Stimulated activated CD8-positive, alpha-beta memory T cell treated with anti-CD3 and anti-CD28 coated beads, Interleukin-4, amount 100 ng/mL, for 1 hour (primary cell): ENCODE measurements at places on chromosomes 4 and X.
A peak's percentile ranks its signal among the peaks of the same experiment; 100 is the strongest.

- no peak for DNase-seq
Observed at GRCh38 chrX:80879916-80880315, 70.2 kb upstream of the BRWD3 start.

- no peak for DNase-seq
Observed at GRCh38 chr4:147336252-147336651, 144.6 kb upstream of the EDNRA start.

GRCh38 chr4:8938623-8939022 is 67.0 kb upstream of the HMX1 start:
- DNase-seq: no peak

GRCh38 chr4:2304877-2305561 is 43.1 kb upstream of the MXD4 start:
- DNase-seq: no peak

- peak; percentile 34 for DNase-seq
Observed at GRCh38 chr4:80201252-80202151, 4.2 kb downstream of the PRDM8 start.

DNA sequence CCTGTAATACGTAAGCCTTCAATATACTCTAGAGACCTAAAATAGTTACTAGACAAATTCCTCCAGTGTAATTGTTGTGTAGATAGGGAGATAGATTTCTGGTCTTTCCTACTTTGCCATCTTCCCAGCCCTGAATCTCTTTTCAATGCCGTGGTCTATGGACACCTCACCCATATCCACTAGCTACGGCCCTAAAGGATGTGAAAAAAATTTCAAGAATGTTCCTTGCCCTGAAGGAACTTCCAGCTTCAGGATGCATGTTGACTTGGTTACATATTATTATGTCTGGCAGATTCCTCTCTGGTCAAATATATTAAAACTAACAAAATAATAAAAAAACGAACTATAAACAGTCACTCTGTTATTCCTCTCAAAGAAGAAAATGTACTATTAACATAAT is 52.4 kb upstream of the TSPAN5 start:
- no peak for DNase-seq

DNA sequence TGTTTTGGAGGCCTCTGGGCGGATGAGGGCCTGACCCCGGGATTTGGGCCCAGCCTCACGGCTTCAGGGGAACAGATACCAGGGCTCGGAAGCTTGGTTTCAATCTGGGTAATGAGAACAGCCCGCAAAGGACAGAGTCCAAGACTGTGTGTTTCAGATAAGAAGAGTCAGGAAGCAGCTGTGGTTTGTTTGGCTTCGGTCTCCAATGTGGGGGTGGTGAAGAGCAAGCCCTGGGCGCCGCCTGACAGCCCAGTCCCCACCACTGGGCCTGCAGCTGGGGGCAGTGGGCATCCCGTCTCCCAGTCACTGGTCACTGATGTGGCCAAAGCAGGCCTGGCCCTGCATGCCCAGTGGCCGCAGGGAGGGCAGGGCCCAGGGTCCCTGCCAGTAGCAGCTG is 9.1 kb downstream of the WFS1 start:
- no peak for DNase-seq

GRCh38 chrX:115547448-115547847 is 13.5 kb upstream of the PLS3 start:
- DNase-seq: no peak

- no peak for DNase-seq
Observed at GRCh38 chr4:41065434-41066006, 148.8 kb downstream of the APBB2 start.

DNA sequence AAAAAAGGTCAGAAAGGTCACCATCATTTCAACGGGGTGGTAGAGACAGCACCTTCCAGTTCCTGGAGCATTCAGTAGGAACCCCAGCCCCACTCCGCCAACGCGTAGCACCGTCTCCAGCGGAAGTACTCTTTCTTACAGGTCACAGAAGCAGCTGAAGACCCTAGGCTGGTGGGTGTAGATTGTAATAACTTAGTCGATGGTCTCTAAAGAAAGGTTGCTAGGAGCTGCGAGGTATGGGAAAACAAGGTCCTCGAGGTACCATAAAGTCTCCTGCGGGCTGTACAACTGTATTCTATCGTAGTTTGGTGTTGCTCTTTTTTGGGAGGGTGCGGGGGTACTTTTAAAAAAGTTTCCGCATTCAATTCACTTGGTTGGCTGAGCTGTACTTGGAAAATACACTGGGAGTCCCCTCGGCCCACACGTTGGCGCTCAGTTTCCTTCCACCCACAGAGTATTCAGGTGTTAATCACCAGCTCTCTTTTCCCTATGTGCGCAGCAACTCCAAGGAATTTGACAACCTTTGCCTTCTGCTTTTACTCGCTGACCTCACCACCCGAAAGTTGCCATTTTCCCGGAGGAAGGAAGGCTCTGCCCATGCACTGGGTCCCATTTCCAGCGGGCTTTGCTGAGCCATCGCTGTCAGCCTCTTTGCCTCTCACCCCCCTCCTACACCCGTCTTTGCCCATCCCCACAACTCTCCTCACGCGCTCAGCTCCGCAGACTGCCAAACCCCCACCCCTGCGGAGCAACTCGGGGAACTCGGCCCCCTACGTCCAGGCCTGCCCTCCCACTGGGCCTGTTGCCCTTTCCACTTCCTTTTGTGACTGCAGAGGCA is 4.8 kb upstream of the SOX3 start:
- no peak for DNase-seq

DNA sequence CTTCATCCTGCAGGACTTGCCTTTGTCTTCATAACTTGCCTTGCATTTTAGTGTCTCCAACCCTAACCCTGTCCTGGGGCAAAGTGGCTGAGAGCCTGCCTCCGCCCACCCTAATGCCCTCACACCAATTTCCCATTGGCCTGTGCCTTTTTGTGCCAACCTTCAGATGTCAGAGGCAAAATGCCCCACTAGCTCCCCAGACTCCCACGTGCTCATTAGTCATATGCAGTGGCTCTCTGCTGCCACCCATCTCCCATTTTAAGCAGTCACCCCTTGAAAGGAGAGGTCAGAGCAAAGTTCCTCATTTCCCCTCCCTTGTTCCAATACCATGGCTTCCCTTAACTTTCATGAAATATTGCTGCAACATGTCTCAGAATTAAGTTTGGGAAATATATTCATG is 74.8 kb upstream of the PASD1 start:
- DNase-seq: no peak

DNA sequence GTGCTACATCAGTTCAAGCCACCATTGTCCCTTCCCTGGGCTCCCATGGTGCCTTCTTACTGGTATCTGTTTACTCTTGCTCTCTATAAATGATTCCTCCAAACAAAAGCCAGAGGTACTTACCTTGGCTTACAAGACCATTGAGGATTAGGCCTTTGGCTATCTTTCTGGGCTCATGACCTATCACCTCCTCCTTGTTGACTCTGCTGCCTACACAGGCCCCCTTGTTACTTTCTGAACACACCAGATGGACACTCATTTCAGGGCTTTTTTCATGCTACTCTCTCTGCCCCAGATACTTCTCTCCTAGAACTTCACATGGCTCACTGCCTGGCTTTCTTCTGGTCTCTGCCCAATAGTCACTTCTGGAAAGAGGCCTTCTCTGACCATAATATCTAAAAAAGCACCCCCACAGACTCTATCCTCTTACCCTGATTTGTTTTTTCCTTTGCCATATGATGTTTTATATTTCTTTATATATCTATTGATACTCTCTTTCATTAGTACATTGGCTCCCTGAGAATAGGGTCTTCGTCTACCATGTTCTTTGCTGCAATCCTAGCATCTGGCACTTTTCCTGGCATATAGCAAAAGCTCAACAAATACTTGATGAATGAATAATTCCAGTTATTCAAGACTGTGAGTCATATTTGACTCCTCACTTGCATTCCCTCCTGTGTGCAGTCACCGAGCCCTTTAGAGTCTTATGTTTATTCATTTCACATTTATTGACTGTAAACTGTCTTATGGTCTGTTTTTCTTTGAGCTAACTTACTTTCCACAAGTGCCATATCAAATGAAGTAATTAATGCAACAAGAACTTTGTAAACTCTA is 27.1 kb upstream of the TAPT1 start:
- no peak for DNase-seq

GRCh38 chr4:3851211-3851610 is 85.0 kb downstream of the ADRA2C start:
- no peak for DNase-seq

GRCh38 chr4:35934320-35934981 is 309.9 kb downstream of the ARAP2 start:
- DNase-seq: no peak

DNA sequence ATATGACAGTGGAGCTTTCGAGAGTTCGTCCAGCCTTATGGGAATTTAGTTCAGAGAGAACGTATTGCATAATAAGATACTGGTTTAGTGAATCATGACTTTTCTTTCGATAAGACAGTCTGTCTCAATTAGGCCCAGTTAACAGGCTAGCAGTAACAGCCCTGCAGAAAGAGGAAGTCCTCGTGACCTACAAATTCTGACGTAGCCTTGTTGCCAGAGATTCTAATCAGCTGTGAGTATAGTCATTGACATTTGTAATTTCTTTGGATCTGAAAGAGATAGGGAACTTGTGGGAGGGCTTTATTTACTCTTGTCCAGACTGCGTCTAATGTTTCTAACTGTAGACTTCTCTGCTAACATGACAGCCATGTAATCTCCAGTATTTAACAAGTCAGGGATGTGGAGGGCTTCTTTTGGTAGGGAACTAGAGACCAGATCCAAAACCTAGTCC is 15.8 kb downstream of the ART3 start:
- no peak for DNase-seq

- no peak for DNase-seq
Observed at GRCh38 chr4:45442466-45442865, 681.4 kb downstream of the GABRG1 start.

DNA sequence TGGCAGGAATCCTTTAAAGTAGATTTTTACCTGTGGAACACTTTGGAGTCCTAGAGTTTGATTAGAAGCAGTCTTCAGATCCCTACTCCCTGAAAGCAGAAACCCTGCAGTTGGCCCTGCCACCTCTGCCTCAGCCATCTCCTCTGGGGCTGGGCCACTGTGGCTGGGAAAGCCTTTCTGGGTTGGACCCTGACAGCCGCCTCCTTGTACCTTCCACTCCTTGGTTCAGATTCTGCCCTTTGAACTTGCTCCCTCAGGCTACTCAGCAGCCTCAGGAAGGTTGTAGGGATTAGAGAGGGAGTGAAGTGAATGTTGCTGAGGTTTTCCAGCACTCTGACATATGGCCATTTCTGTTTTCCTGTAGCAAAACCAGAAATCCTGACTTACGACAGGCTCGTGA is 65.5 kb downstream of the KIT start:
- no peak for DNase-seq

DNA sequence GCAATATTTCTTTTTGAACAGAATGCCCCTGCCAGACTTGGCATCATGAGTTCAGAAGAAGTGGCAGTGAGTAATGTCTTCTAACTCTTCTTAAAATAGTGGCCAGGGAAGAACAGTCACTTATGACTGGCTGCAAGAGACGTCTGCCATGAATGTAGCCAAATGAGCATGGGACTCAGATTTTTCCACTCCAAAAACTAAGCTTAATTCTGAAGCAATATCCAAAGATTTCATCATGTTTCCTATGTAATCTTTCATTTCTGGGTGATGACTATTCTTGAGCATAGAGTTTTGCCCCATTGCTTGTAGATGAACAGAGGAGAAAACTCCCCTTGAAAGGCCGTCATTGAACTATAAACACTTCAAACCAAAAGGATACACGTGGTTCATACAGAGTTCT is 11.8 kb downstream of the AMBN start:
- DNase-seq: no peak

- DNase-seq: no peak
Observed at GRCh38 chr4:142265536-142265935, 580.6 kb downstream of the INPP4B start.

DNA sequence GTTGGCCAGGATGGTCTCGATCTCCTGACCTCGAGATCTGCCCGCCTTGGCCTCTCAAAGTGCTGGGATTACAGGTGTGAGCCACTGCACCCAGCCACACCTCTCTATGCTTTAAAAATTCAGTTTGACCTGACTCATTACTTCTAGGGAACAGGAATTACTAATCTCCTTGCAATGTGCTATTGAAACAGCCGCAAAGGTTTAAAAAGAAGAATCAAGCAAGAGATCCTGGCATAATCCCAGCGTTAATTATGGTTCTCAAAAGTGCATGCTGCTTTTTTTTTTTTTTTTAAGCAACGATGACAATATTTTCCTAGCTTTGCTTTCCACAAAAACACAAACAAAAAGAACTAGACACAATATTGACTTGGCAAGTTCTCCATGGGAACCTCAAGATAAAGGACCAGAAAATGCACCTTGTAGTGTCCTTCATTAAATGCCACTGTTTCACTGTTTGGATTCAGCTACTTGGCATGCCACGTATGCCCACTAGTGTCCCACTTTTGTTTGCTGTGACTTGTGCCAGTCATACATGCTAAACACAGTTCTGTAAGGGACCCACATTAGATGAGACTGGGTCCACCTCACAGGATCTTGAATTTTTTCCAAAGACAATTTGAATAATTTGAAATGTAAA is 112.6 kb upstream of the PPARGC1A start:
- DNase-seq: no peak

- DNase-seq: no peak
Observed at GRCh38 chrX:133543654-133544053, 128.4 kb upstream of the GPC4 start.

GRCh38 chrX:121755541-121755940 is 708.1 kb downstream of the GLUD2 start:
- DNase-seq: no peak

DNA sequence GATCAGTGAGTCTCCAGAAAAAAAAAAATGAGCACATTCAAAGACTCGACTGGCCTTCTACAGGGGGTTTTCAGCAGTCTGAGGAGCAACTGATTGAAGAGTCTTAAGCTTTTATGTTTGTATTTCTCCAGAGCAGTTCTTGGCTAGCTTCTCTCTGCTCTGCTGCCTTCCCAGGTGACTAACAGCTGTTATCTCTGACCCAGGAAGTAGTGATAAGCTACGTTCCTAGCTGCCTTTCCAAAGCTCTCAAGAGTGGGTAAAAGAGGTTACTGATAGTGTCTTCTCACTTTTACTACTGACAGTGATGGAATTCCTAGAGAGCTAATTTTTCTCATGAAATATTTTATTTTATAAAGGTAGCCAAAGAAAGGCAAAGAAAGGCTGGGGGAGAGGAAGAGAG is 66.6 kb downstream of the ENOX2 start:
- no peak for DNase-seq

- no peak for DNase-seq
Observed at GRCh38 chr4:83019794-83020494, 9.3 kb upstream of the LIN54 start.

GRCh38 chrX:19864736-19865135 is 22.7 kb downstream of the SH3KBP1 start:
- no peak for DNase-seq

DNA sequence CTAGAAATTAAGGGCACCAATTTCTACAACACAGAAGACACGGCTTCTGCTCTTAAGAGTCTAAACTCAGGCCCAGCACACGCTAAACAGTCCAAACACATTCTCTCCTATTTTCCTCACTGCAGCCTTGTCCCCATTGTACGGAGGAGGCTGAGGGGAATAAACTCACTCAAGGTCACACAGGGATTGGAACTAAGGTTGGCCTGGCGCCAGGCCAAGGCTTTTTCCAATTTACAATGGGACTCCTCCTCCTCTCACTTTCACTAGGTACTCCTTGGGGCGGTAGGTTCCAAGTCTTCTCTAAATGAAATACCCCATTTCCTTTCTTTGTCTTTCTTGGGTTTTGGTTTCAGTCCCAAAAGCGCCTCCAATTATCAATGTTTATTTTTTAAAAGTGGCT is 48.7 kb upstream of the CRMP1 start:
- no peak for DNase-seq

GRCh38 chr4:14783011-14783877 is 219.0 kb upstream of the CPEB2 start:
- no peak for DNase-seq

GRCh38 chr4:133208694-133209285 is 59.7 kb downstream of the PCDH10 start:
- DNase-seq: no peak

- DNase-seq: no peak
Observed at GRCh38 chr4:74874753-74875367, 58.1 kb upstream of the PARM1 start.
